ENCODE measurements at places on chromosomes 11 and 22. TPM values are rescaled to one million over a fixed set of nuclear protein-coding genes. Genes with fewer than 3 reads are reported as not detected.

The YPEL4 gene
- total RNA-seq = not detected

The SLCO2B1 gene
- 403 TPM for total RNA-seq

The F2 gene
- 2.6 TPM for total RNA-seq

The NXPE2 gene
- not detected for total RNA-seq

The ACRV1 gene
- total RNA-seq = not detected

The DDX6 gene
- total RNA-seq = 25.9 TPM

Data from ascending aorta (tissue), 2 donors.